ENCODE measurements at places on chromosomes 7 and 10.

- no peaks in the 10 kb centered on the region for H3K36me3 ChIP-seq
- no peak overlapping the region for H3K27ac ChIP-seq
- DNase-seq, result peak; percentile 54
- H3K27me3 ChIP-seq, result peaks cover 15% of the 10 kb centered on the region
- H3K4me1 ChIP-seq, result no peaks in the 10 kb centered on the region
- H3K4me3 ChIP-seq, result no peak overlapping the region
These were observed 6.2 kb upstream of the ZAN start for GRCh38 chr7:100726996-100727761.

GRCh38 chr7:115574681-115575291 lies 455.8 kb downstream of the TFEC start:
- no peaks in the 10 kb centered on the region for H3K4me1 ChIP-seq
- no peaks in the 10 kb centered on the region for H3K27me3 ChIP-seq
- no peak overlapping the region for H3K4me3 ChIP-seq
- DNase-seq, result no peak
- no peaks in the 10 kb centered on the region for H3K36me3 ChIP-seq

GRCh38 chr10:59626523-59626869 lies 83.2 kb downstream of the SLC16A9 start:
- H3K27me3 ChIP-seq, result no peaks in the 10 kb centered on the region
- no peaks in the 10 kb centered on the region for H3K4me1 ChIP-seq
- no peaks in the 10 kb centered on the region for H3K36me3 ChIP-seq
- no peak for DNase-seq
- no peak overlapping the region for H3K27ac ChIP-seq

DNA sequence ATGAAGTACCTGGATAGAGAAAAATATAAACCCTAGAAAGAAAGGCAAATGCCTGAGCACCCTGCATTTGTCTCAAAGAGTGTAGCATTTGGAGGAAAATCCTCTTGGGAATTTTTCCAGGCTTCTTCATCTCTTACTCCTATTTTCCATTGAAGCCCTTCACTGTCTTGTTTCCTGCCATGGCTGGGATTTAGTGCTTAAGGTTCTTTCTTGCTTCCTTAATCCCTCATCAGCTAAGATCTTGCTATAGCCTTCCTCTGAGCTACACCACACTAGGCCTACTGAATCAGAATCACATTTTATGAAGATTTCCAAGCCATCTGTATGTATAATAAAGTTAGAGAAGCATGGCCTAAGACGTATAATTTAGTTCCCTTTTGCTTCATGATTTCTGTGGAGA lies 97.5 kb upstream of the PHYHIPL start:
- no peak overlapping the region for H3K4me3 ChIP-seq
- H3K27me3 ChIP-seq, result no peaks in the 10 kb centered on the region
- no peaks in the 10 kb centered on the region for H3K4me1 ChIP-seq
- no peaks in the 10 kb centered on the region for H3K36me3 ChIP-seq

GRCh38 chr7:70189776-70190175 lies 591.5 kb downstream of the AUTS2 start:
- H3K4me3 ChIP-seq, result no peak overlapping the region
- DNase-seq, result no peak
- no peaks in the 10 kb centered on the region for H3K27me3 ChIP-seq
- no peak overlapping the region for H3K27ac ChIP-seq
- no peaks in the 10 kb centered on the region for H3K36me3 ChIP-seq
- no peaks in the 10 kb centered on the region for H3K4me1 ChIP-seq

DNA sequence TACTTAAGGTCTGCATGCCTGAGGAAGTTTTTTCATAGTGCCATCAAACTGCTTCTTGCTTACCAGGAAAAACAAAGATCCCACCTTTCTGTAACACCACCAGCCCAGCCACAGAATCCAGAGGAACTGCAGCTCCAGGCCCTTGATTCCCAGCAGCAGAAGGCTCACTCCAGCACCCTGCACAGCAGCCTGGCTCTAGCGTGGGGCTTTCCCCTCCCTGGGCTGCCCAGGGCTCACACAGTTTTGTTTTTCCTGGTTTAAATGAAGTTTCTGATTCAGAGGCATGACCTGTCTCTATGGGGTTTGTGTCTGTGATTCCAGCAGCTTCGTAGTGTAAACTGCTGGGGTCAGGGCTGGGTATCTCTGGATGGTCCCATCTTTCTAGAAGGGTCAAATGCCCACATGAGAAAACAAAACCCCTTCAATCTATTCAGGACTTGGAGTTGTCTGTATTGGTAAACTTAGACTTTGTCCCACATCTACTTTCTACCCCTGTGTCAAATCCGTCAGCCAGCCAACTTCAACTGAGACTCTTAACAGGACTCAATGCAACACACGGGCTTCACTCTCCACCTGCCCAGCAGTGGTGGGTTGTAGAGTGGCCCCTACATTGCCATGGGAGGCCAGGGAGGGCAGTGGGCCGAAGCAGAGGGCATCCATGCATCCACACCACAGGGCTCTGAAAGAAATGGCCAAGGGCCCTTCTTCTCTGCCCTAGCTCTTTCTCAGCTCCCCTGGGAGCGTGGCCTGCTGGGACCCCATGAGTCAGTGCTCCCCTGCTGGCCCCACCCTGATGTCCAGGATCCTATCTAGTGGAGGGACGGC lies 73.6 kb downstream of the ATXN7L1 start:
- DNase-seq, result no peak
- no peaks in the 10 kb centered on the region for H3K27me3 ChIP-seq
- no peaks in the 10 kb centered on the region for H3K36me3 ChIP-seq
- no peak overlapping the region for H3K4me3 ChIP-seq

GRCh38 chr7:159091480-159092475 lies 52.9 kb downstream of the VIPR2 start:
- H3K27me3 ChIP-seq, result no peaks in the 10 kb centered on the region
- no peak overlapping the region for H3K27ac ChIP-seq
- H3K4me1 ChIP-seq, result peaks cover under 1% of the 10 kb centered on the region
- H3K36me3 ChIP-seq, result no peaks in the 10 kb centered on the region

DNA sequence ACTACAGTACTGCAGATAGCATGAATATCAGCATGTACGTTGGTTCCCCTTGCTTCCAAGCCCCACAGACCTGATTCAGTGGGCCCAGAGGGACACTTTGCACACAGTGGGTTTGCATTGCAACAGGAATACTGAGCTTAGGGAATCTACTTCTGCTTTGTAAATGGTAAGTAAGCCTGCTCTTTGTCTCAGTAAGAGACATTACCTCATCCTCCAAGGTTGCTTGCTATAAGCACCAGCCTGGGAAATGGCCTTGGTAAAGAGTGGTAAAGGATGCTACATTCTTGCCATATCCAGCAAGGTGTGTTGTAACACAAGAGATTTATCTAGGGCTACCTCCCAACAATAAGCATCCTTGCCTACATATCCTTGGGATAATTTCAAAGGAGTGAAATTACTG lies 730.5 kb downstream of the INHBA start:
- H3K27me3 ChIP-seq, result no peaks in the 10 kb centered on the region
- H3K27ac ChIP-seq, result no peak overlapping the region
- peaks cover 15% of the 10 kb centered on the region for H3K4me1 ChIP-seq
- no peaks in the 10 kb centered on the region for H3K36me3 ChIP-seq
- no peak for DNase-seq

DNA sequence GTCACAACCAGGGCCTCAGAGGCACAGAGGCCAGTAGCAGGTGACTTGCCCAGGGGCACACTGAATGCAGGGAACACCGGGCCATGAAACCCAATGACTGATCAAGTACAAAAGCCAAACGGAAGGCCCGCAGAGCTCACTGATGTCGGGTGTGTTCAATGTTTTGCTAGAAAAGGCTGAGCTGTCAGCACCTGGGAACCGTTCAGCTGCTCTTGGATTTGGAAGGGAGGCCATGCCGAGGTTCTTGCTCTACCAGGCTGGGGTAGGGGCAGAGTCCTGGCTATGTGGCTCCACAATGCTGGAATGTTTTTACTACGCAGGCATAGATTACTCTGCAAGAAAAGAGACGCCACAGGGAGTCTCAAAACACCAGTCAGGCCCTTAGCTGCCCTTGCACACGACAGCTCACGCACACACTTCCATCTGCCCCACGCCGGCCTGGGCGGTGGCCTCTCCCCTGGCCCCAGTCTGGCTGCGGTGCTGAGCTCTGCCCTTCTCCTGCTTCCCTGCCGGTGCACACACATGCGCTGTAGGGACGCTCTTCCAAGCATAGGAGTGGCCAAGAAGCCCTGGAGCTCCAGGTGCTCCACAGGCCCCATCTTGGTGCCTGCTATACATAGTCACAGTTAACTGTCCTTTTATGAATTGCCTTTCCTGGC lies 79.9 kb downstream of the ZRANB1 start:
- H3K27me3 ChIP-seq, result no peaks in the 10 kb centered on the region
- peak overlapping the region; percentile 62 for H3K27ac ChIP-seq
- no peak overlapping the region for H3K4me3 ChIP-seq

- no peaks in the 10 kb centered on the region for H3K4me1 ChIP-seq
- no peaks in the 10 kb centered on the region for H3K36me3 ChIP-seq
- H3K4me3 ChIP-seq, result no peak overlapping the region
These were observed 129.0 kb upstream of the C7orf33 start for GRCh38 chr7:148461392-148462179.
